ENCODE measurements at places on chromosomes 2 and 18. TPM values are rescaled to one million over a fixed set of nuclear protein-coding genes. Genes with fewer than 3 reads are reported as not detected.

DNA sequence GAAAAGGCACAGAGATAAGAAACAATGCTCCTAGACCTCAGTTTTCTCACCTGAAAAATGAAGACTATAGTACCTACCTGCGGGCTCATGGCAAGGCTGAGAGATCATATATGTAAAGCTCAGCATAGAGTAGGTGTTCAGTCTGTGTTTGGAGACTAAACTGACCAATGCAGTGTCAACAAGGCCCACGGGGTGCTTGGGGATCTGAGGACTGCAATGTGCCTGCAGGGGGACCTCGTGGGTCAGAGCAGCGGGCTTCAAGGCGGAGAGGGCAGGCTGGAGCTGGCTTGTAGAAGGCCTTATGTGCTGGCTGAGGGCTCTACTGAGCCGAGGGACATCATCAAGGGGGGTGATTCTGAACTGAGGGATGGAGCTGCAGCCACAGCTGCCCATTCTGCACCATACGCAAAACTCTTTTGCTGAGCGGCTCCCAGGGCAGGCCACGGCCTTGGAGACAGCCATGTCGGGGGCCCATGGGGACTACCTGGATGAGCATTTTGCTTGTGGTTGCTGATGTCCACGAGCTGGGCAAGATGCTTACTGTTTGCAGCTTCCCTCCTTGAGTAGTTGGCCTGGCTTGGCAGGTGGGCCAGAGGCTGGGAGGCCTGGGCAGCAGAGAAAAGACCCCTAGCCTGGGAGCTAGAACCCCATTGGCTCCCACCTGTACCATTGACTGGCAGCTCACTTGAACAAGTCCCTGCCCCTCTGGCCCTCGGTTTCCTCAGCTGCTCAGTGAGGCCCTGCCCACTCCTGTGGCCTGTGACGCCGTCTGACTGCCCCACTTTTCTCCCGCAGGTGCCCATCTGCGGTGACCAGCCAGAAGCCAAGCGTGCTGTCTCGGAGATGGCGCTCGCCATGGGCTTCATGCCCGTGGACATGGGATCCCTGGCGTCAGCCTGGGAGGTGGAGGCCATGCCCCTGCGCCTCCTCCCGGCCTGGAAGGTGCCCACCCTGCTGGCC, 23.5 kb downstream of the STEAP3 start:
- DNase-seq, result no peak

DNA sequence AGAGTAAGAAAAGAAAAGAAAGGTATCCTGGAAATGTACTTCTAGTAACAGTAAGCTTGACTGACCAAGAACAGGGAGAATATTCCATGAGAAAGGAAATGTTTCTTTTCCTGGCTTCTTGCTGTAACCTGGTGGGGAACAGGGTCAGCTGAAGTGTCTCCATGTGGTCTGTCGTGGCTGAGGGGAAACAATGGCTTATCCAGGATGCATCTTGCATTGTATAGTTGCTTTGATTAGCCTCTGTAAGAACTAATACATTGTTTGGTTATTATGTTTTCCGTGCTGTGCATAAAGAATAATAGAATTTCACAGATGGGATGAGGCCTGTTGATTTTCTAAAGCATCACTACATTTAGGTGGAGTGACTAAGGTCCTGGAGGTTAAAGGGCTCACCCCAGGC, 4.9 kb downstream of the CREG2 start:
- DNase-seq, result no peak

- no peak for DNase-seq
These were observed 96.4 kb upstream of the ST6GAL2 start for GRCh38 chr2:106982350-106982749.

Gene AGPS
- 36.0 TPM for total RNA-seq

GRCh38 chr2:98242003-98242402, 104.3 kb upstream of the CNGA3 start:
- no peak for DNase-seq

Gene ALPG
- total RNA-seq, result not detected

DNA sequence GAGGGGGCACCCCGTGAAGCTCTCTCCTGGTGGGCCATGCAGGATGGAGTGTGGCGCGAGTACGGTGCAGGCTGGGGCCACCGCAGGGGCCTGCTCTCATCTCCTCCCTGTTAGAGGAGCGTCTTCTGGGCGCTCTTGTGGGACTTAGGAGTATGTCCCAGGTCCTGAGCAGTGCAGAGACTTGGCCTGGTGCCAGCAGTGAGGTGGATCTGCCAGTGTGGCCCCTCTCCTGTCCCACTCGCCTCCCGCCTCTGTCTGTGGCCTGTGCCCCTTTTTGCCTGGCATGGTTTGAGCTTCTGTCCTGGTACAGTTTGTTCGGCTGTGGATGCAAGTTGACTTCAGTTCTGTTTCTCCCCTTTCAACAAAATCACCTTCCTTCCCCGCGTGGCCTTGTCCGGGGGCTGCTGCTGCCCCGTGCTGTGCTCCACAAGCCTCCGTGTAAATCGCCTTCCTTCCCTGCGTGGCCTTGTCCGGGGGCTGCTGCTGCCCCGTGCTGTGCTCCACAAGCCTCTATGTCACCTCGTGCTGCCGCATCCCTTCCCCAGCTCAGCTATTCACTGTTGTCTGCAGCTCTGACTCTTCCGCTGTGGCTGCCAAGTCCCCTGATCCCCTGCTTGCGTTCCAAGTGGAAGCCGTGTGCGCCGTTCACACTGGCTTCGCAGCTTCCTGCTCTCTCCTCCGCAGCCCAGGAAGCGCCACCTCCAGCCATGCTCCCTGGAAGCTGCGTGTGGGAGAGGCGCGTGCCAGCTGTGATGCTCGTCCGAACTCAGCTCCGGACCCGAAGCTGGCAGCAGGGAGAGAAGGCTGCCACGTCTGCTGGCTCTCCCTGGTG, 13.7 kb downstream of the LDLRAD4 start:
- peak; percentile 61 for DNase-seq

- no peak for DNase-seq
These were observed 11.8 kb downstream of the SLC25A12 start for GRCh38 chr2:171882089-171882769.

GRCh38 chr2:67702284-67702683, 305.2 kb downstream of the ETAA1 start:
- no peak for DNase-seq

GRCh38 chr2:203820969-203821368, 46.6 kb upstream of the CTLA4 start:
- no peak for DNase-seq

Gene FAM237A
- total RNA-seq, result 3.4 TPM

Gene CCDC68
- 2.3 TPM for total RNA-seq

- DNase-seq, result no peak
These were observed 69.7 kb upstream of the ZNF516 start for GRCh38 chr18:76564655-76565237.
